ENCODE measurements at places on chromosomes 3 and 15. TPM values are rescaled to one million over a fixed set of nuclear protein-coding genes. Genes with fewer than 3 reads are reported as not detected.

Gene P2RY1
- 12.5 TPM for total RNA-seq

Gene CCDC9B
- total RNA-seq = 42.1 TPM

Gene AQP9
- 31.3 TPM for total RNA-seq

Gene ADAMTS17
- 6.6 TPM for total RNA-seq

Gene USP4
- 72.4 TPM for total RNA-seq

Gene IL5RA
- total RNA-seq = 23.3 TPM

Gene AADACL2
- total RNA-seq = not detected

Gene ZNF609
- total RNA-seq = 34.3 TPM

GRCh38 chr3:12394569-12395271 lies 89.6 kb upstream of the TSEN2 start:
- H3K4me3 ChIP-seq = no peak overlapping the region
- H3K27ac ChIP-seq = no peak overlapping the region
- H3K27me3 ChIP-seq = no peaks in the 10 kb centered on the region
- H3K36me3 ChIP-seq = no peaks in the 10 kb centered on the region
- H3K4me1 ChIP-seq = peaks cover 20% of the 10 kb centered on the region

DNA sequence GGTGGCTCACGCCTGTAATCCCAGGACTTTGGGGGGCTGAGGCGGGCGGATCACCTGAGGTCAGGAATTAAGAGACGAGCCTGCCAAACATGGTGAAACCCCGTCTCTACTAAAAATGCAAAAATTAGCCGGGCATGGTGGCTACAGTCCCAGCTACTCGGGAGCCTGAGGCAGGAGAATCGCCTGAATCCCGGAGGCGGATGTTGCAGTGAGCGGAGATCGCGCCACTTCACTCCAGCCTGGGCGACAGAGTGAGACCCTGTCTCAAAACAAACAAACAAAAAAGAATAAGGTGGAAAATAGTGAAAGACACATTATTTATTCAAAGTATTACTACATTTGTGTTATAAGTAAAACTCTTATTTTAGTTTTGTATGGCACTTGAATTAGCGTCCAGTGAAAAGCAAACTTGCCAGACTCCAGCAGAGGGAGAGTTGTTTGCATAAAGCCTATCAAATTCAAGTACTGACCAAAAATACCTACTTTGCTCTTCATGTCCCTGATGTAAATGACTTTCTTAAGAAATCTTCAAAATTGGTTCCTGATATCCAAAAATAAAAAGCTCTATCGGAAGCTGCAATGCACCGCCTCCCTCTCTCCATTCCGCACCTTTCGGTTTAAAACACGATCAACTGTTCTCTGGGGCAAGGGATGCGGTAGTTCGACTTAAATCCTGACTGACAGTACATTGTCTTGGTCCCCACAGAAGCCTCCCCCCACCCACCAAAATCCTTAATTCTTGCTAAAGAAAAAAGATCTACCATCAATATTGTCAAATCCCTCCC lies 1.2 kb downstream of the TRPM7 start:
- peaks cover 3% of the 10 kb centered on the region for H3K36me3 ChIP-seq
- H3K27ac ChIP-seq = peak overlapping the region; percentile 99
- H3K4me3 ChIP-seq = peak overlapping the region; percentile 89
- DNase-seq = no peak
- H3K4me1 ChIP-seq = peaks cover 5% of the 10 kb centered on the region

GRCh38 chr3:68239542-68239941 lies 585.1 kb upstream of the SUCLG2 start:
- no peaks in the 10 kb centered on the region for H3K4me1 ChIP-seq
- H3K27ac ChIP-seq = no peak overlapping the region
- DNase-seq = no peak
- H3K4me3 ChIP-seq = no peak overlapping the region
- peaks cover 8% of the 10 kb centered on the region for H3K27me3 ChIP-seq
- no peaks in the 10 kb centered on the region for H3K36me3 ChIP-seq

- H3K27me3 ChIP-seq = no peaks in the 10 kb centered on the region
- no peaks in the 10 kb centered on the region for H3K36me3 ChIP-seq
- peak; percentile 98 for DNase-seq
- peak within 1 kb of the TSS; percentile 88 for H3K4me3 ChIP-seq
Measured at GRCh38 chr3:57755741-57756527, at the start of gene SLMAP. Gene SLMAP, plus strand, starts transcription at chr3:57756309. Its CDS starts 1,343 bp downstream, at chr3:57757652.

GRCh38 chr3:30007668-30008067 lies 598.7 kb upstream of the TGFBR2 start:
- no peak overlapping the region for H3K4me3 ChIP-seq
- H3K36me3 ChIP-seq = no peaks in the 10 kb centered on the region
- H3K4me1 ChIP-seq = no peaks in the 10 kb centered on the region
- no peaks in the 10 kb centered on the region for H3K27me3 ChIP-seq
- H3K27ac ChIP-seq = no peak overlapping the region
- no peak for DNase-seq

DNA sequence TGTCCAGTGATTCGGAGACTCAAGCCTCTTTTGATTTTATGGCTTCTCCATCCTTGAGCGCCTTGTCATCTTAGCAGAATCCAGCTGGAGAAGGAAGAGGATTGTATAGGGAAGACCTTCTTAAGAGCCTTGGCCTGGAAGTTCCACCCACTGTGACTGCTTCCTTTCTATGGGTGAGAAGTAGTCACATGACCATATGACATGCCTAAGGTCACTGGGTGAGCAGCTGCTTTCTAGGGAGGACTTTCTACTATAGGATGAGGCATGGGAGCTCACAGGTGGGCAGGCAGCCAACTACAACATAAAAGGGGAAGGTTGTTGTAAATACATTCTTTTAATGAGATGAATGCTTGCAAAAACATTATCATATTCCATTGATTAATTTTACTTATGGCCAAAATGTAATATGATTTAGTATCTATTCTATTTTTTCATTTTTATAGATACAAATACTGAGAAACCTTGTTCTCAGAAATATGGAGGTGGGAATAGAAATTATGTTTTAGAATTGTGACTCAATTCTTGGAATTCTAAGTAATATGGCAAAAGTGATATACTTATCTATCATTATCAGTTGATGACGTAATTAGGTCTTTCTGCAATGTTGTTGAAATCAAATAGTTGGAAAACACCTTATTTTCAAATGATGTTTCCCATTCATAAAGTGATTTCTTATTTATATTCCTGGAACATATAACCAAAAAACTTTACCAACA lies 53.6 kb upstream of the MINAR1 start:
- DNase-seq = no peak
- H3K4me3 ChIP-seq = no peak overlapping the region
- H3K27me3 ChIP-seq = no peaks in the 10 kb centered on the region
- no peaks in the 10 kb centered on the region for H3K36me3 ChIP-seq
- H3K4me1 ChIP-seq = no peaks in the 10 kb centered on the region

DNA sequence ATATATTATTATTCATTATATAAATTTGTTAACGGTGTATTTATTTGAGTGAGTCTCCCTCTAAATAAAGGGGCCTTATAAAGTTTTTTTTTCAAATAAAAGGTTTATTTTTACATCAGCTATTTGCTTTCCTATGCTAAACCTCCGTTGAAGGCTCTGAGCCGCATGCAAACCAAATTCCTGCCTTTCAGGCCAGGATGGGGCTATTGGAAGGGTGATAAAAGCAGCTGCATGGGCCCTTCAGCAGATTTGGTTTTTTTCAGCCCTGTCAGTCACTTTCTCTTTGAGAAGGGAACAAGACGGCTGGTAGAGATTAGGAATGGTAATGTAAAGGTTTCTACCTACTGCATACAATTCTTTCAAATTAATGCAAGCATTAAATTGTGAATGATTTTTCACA lies 244.2 kb downstream of the WNT5A start:
- no peak overlapping the region for H3K4me3 ChIP-seq
- H3K4me1 ChIP-seq = no peaks in the 10 kb centered on the region
- H3K27ac ChIP-seq = no peak overlapping the region
- no peaks in the 10 kb centered on the region for H3K36me3 ChIP-seq
- peaks cover 7% of the 10 kb centered on the region for H3K27me3 ChIP-seq

DNA sequence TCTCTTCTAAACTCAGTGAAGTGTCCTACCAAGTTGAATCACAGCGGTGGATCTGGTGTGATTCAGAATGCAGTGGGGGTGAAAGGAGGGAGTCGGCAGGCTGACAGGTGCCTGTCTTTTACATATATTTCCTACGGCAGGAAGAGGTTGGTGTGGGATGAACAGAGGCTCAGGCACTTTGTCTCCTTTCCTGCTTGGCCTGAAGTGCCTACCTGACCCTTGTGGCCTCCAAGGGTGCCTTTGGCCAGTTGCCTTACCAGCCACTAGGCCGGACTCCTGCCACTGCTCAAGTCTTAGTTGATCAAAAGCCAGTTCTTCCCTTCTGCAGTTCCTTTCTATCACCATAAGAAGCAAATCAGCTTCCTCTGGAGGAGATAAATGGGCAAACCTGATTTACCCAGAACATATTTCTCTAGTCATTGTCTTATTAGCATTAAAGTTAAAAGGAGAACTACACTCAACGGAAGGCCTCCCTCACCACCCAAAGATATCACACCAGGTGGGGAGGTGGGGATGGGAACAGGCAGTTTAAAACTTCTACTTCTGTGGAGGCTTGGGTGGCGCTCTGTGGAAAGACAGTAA lies 52.1 kb downstream of the CRTC3 start:
- peak overlapping the region; percentile 23 for H3K27ac ChIP-seq
- no peaks in the 10 kb centered on the region for H3K27me3 ChIP-seq
- no peak for DNase-seq
- H3K36me3 ChIP-seq = peaks cover 2% of the 10 kb centered on the region
- H3K4me1 ChIP-seq = peaks cover 3% of the 10 kb centered on the region

- no peaks in the 10 kb centered on the region for H3K4me1 ChIP-seq
- no peak for DNase-seq
- H3K36me3 ChIP-seq = no peaks in the 10 kb centered on the region
- no peak overlapping the region for H3K4me3 ChIP-seq
- no peaks in the 10 kb centered on the region for H3K27me3 ChIP-seq
Measured at GRCh38 chr3:143482106-143483088, 362.8 kb downstream of the CHST2 start.

- H3K27ac ChIP-seq = no peak overlapping the region
- DNase-seq = no peak
- H3K36me3 ChIP-seq = no peaks in the 10 kb centered on the region
- H3K4me1 ChIP-seq = no peaks in the 10 kb centered on the region
Measured at GRCh38 chr3:35320646-35321407, 318.5 kb upstream of the ARPP21 start.

GRCh38 chr3:29314727-29315088 lies 33.8 kb downstream of the RBMS3 start:
- H3K27ac ChIP-seq = no peak overlapping the region
- H3K27me3 ChIP-seq = no peaks in the 10 kb centered on the region
- no peak overlapping the region for H3K4me3 ChIP-seq
- no peak for DNase-seq
- H3K36me3 ChIP-seq = no peaks in the 10 kb centered on the region

- no peaks in the 10 kb centered on the region for H3K4me1 ChIP-seq
- no peaks in the 10 kb centered on the region for H3K36me3 ChIP-seq
- no peak overlapping the region for H3K4me3 ChIP-seq
- no peak overlapping the region for H3K27ac ChIP-seq
Measured at GRCh38 chr15:91873138-91873536, 19.6 kb downstream of the SLCO3A1 start.

DNA sequence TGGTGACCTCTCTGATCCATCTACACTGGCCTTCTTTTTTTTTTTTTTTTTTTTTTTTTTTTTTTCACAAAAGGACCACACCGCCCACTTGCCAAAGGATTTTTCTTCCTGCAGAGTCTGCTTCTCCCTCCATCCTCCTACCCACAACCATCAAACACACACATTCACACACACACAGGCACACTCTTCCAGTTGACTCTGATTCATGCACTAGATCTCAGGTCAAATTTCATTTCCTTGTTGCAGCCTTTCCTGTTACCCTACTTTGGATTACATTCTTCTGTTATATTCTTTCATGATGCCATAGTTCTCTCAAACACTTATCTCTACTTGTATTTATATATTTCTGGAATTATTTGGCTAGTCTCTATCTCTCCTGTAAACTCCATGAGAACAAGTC lies 133.9 kb downstream of the STAC start:
- no peak overlapping the region for H3K27ac ChIP-seq
- H3K4me3 ChIP-seq = no peak overlapping the region
- no peaks in the 10 kb centered on the region for H3K4me1 ChIP-seq
- H3K36me3 ChIP-seq = no peaks in the 10 kb centered on the region
- DNase-seq = no peak

GRCh38 chr3:134087060-134087974 lies 57.6 kb upstream of the SLCO2A1 start:
- H3K4me3 ChIP-seq = no peak overlapping the region
- no peaks in the 10 kb centered on the region for H3K27me3 ChIP-seq
- H3K36me3 ChIP-seq = no peaks in the 10 kb centered on the region
- H3K27ac ChIP-seq = no peak overlapping the region

Measured in lung (tissue), 17 donors.